Ureter (tissue), 1 donor: ENCODE measurements at places on chromosomes 2 and 18. TPM values are rescaled to one million over a fixed set of nuclear protein-coding genes. Genes with fewer than 3 reads are reported as not detected.

GRCh38 chr2:59195851-59196250 lies 954.7 kb upstream of the FANCL start:
- DNase-seq = no peak

DNA sequence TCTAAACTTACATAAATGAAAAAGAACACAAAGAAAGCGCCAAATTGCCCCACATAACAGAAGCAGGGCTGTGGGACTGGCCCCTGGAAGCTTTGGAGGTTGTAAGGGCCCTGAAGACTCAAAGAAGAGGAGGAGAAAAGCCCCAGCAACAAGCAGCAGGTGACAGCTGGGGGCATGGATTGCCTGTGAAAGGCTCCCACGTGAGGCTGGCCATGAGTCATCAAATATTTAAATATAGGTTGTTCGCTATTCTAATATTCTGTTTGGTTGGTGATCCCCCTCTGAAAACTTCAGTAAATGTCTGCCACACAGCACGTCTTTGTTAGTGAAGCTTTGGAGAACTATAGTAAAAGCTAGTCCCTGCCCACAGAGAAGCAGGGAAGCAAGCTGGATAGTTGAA lies 132.4 kb downstream of the MREG start:
- no peak for DNase-seq

DNA sequence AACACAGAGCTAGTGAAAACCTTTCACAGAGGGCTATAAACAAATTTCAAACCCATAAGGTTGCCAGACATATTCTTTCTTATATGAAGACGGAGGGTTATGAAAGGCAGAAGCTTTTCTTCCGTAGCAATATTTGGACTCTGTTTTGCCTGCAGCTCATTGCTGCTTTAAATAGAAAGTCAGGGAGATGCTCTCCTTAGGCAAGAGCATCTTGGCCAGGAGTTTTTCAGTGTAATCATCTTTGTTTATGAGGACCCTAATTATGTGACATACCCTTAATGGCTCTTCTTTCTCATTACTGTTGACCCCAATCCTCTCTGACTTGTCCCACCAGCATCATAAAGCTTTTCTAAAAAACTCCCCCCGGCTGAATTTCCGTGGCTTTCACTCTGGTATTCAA lies 433.4 kb upstream of the NRXN1 start:
- DNase-seq = no peak

- DNase-seq = no peak
Measured at GRCh38 chr2:176637142-176637485, 367.9 kb downstream of the MTX2 start.

GRCh38 chr2:117411983-117412382 lies 402.5 kb upstream of the DDX18 start:
- DNase-seq = no peak

DNA sequence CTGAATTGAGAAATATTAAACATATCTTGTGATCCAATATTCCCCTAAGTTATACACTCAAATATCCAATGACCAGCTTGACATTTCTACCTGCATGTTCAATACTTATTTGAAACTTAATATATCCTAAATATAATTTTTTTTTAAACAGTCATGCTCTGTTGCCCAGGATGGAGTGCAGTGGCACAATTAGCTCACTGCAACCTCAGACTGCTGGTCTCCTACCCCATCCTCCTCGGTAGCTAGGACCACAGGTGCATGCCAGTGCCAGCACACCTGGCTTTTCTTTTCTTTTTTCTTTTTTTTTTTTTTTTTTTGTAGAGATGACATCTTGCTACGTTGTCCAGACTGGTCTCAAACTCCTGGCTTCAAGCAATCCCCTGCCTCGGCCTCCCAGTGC lies 4.2 kb downstream of the KYNU start:
- no peak for DNase-seq

DNA sequence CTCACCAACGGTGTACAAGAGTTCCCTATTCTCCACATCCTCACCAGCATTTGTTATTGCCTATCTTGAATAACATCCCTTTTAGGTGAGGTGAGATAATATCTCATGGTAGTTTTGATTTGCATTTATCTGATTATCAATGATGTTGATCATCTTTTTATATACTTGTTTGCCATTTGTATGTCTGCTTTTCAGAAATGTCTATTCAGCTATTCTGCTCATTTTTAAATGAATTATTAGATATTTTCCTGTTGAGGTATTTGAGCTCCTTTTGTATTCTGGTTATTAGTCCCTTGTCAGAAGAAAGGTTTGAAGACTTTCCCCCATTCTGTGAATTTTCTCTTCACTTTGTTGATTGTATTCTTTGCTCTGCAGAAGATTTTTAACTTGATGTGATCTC lies 695.5 kb upstream of the DDX18 start:
- no peak for DNase-seq

GRCh38 chr2:231883468-231883881 lies 42.7 kb downstream of the NPPC start:
- DNase-seq = no peak

- DNase-seq = no peak
Measured at GRCh38 chr2:112841295-112842044, 4.9 kb upstream of the IL1B start.

DNA sequence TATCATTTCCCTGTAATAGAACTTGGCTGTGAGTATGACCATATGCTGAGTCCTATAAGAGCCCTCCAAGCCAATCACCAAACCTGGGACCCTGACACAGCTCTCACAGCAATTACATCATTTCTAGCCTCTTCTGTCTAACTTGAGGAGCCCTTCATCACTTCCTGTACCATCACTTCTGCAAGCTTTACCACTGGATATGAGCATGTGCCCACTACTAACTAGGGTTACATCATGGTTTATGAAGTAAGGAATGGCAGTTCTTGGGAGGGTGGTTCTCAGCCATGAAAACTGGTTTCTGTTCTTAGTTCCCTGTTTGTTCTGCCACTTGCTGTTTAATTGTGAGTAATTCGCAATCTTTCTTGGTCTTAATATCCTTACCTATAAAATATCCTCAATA lies 31.0 kb upstream of the EPB41L3 start:
- no peak for DNase-seq

HYCC2 gene
- 34.2 TPM for total RNA-seq

SIX2 gene
- 1.2 TPM for total RNA-seq

TMEM37 gene
- total RNA-seq = 2.2 TPM
